Right atrium auricular region (tissue), 2 donors: ENCODE measurements at places on chromosomes 16 and 17.

DNA sequence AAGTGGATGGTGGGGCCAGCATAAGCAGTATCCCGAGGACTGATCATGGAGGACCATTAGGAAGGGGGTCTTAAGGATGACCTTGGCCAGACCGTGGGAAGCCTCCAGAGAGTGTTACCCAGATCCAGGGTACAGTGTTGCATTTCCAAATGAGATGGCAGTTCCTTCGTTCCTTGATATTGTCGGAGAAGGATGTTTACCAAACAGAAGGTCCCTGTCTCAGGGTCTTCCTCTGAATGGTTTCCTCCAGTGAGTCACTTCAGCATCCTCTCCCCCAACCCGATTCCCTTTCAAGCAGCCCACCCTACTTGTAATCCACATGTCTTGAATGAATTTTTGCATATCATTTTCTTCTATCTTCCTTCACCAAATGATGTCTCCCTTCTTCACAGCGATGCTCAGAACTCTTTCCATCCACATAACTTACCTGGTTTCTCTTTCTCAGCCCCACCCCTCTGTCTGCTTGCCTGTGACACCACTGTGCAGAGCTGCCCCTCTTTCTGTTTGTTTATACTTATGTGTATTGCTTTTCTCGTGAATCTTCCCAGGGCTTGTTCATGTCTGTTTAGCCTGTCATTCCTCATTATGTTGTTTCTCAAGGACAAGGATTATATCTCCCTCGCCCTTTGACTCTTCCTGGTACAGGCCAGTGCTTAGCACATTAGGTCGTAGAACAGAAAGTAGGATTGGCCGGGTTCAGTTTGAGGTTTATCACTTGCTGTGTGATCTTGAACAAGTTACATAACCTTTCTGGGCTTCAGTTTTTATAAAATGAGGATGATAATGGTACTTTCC, 5.7 kb downstream of the GOSR2 start:
- H3K36me3 ChIP-seq = peaks cover 43% of the 10 kb centered on the region
- no peaks in the 10 kb centered on the region for H3K27me3 ChIP-seq
- H3K4me1 ChIP-seq = peaks cover 49% of the 10 kb centered on the region
- H3K4me3 ChIP-seq = no peak overlapping the region
- H3K27ac ChIP-seq = no peak overlapping the region
- no peak for DNase-seq

GRCh38 chr17:32123782-32124181, 18.5 kb upstream of the RHOT1 start:
- no peaks in the 10 kb centered on the region for H3K27me3 ChIP-seq
- no peaks in the 10 kb centered on the region for H3K4me1 ChIP-seq
- H3K36me3 ChIP-seq = no peaks in the 10 kb centered on the region
- no peak overlapping the region for H3K27ac ChIP-seq
- no peak overlapping the region for H3K4me3 ChIP-seq
- no peak for DNase-seq

- H3K4me3 ChIP-seq = no peak overlapping the region
- no peaks in the 10 kb centered on the region for H3K27me3 ChIP-seq
Observed at GRCh38 chr17:58412961-58413586, 4.3 kb downstream of the RNF43 start.

DNA sequence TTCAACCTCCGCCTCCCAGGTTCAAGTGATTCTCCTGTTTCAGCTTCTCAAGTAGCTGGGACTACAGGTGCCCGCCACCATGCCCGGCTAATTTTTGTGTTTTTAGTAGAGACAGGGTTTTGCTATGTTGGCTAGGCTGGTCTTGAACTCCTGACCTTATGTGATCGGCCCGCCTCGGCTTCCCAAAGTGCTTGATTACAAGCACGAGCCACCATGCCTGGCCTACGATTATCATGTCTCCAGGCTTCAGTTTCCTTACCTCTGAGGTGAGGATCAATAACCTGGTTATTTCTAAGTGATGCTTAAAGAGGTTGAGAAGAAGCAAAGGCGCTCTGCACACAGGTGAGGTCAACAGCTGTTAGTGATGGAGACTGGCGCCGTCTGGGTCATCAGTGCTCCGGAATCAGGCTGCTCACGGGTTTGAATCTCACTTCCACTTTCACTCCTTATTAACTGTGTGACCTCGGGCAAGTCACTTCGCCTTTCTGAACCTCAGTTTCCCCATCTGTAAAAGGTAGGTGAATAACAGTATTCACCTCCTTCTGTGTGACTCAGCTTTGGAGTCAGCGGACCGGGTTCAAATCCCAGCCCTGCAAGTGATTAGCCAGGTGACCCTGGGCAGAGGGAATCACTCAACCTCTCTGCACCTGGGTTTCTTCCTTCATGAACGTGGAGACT, 745 bp upstream of the ABCC1 start:
- H3K4me1 ChIP-seq = peaks cover 31% of the 10 kb centered on the region
- no peaks in the 10 kb centered on the region for H3K36me3 ChIP-seq
- DNase-seq = no peak
- H3K4me3 ChIP-seq = peak overlapping the region; percentile 68
- no peaks in the 10 kb centered on the region for H3K27me3 ChIP-seq
- peak overlapping the region; percentile 74 for H3K27ac ChIP-seq

DNA sequence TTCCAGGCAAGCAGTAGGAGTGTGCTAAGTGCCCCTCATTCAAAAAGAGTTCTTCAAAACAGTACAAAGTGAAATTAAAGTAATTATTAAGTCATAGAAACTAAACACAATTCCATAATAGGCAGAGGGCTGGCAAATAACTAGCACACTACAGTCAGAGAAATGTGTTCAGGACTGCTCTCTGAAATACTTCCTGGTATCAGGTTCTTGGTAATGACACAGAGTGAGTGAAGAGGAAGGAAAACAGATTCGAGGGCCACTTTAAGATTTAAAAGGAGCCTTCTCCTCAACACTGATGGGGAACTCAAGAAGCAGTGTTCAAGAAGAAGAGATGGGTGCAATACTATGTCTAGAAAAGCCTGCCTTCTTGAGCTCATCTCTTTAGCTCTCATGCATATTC, 139.2 kb downstream of the TOX3 start:
- H3K4me1 ChIP-seq = no peaks in the 10 kb centered on the region
- H3K27me3 ChIP-seq = no peaks in the 10 kb centered on the region
- H3K27ac ChIP-seq = no peak overlapping the region
- no peak for DNase-seq

DNA sequence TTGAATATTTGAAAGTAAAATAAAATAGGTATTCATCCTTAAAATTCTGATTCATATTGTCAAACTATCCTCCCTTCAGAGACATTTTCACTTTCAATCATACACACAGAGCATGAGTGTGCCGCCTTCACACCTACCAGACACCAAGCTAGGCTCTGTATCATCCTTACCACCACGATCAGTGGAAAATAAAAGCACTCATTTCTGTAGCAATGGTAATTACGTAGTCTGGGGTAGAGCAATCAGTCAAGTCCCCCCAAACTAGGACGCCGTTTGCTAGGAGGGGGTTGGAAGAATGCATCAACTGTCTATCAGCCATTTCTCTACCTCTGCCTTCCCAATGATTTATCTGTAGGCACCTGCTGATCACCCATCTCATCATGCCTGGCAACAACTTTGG, 84.6 kb upstream of the GRIN2A start:
- H3K4me1 ChIP-seq = no peaks in the 10 kb centered on the region
- no peaks in the 10 kb centered on the region for H3K27me3 ChIP-seq
- no peak overlapping the region for H3K27ac ChIP-seq
- no peaks in the 10 kb centered on the region for H3K36me3 ChIP-seq
- no peak for DNase-seq

- H3K4me1 ChIP-seq = no peaks in the 10 kb centered on the region
- no peak for DNase-seq
- no peak overlapping the region for H3K4me3 ChIP-seq
- peak overlapping the region; percentile 80 for H3K27ac ChIP-seq
- no peaks in the 10 kb centered on the region for H3K27me3 ChIP-seq
Observed at GRCh38 chr17:1074886-1075605, 78.1 kb downstream of the TIMM22 start.

DNA sequence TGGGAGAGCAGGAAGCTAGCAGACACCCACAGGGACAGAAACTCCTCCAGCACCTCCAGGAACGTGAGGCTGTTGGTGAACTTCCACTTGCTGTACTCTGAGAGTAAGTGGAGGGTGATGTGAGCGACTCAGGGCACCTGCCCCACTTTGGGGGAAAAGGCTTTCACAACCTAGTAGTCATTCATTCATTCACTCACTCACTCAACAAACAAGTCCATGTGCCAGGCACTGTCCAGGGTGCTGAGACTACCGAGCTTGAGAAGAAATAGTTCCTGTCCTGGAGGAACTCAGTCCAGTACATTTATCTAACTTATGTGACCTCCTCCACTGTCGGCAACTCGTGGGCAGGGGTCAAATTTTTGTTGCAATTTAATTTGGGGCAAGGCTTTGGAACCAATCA, 26.6 kb downstream of the LGALS9 start:
- H3K4me3 ChIP-seq = no peak overlapping the region
- no peak for DNase-seq
- H3K36me3 ChIP-seq = no peaks in the 10 kb centered on the region
- no peaks in the 10 kb centered on the region for H3K27me3 ChIP-seq

GRCh38 chr17:79095345-79096055, 20.9 kb downstream of the ENGASE start:
- H3K4me1 ChIP-seq = no peaks in the 10 kb centered on the region
- DNase-seq = no peak
- H3K27ac ChIP-seq = no peak overlapping the region
- H3K4me3 ChIP-seq = no peak overlapping the region
- H3K36me3 ChIP-seq = no peaks in the 10 kb centered on the region
